ENCODE measurements at places on chromosomes 2 and 18.

GRCh38 chr2:218743068-218743467 is 32.4 kb downstream of the TTLL4 start:
- no peak for DNase-seq

- DNase-seq: no peak
Measured at GRCh38 chr2:237763812-237764211, 34.8 kb upstream of the RBM44 start.

- DNase-seq: peak; percentile 66
Measured at GRCh38 chr2:1826226-1826905, 82.1 kb upstream of the PXDN start.

DNA sequence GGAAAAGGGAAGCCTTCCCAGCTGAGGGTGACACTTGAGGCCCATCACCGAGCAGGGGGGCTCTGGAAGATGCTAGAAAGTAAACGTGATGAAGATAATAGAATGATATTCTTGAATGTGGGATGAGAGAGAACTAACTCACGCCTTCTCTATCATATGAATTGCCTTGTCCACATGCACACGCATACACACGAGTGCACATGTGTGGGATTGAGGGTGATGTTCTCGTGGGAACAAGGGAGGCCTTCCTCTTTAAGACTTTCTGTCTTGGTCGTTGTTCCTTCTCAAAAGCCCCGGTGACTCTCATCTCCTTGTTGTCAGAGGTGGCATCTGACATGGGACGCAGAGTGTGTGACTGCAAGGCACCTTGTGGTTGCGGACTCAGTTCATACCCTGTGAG is 436.9 kb downstream of the ZNF516 start:
- DNase-seq: no peak

DNA sequence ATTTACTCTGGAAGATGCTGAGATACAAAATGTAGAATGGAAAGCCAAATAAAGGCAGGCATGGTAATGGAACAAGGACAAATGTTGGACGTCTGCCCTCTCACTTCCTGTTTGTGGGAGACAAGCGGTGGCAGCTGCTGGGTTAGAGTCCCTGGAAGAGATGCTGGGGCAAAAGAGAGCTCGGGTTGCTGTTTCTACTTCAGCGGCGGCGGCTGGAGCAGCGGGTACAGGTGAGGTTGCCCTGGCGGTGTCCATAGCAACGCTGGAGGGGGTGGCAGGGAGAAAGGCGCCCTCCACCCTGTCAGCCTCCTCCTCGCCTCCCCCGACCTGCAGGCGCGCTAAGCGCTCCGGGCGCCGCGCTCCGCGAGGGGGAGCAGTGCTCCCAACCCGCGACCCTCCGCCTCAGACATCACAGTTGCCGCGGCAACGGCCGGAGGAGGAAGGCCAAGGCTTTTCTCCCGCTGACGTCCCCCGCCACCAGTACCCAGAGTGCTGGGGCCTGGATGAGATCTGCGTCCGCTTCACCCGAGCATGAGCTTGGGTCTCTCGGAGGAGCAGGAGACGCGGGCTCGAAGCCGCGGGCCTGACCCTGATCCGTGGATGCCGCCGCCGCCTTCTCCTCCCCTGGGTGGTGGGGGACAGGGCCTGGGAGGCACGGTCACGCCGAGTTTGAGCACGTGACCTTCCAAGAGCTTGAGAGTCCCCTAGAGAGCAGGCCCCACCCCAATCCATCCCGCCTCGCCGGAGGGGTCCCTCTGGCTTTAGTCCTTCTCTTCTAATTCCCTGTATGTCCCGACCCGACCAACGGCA is 65.6 kb downstream of the NOL4 start:
- no peak for DNase-seq

GRCh38 chr18:64718808-64719207 is 569.9 kb upstream of the LINC00305 start:
- no peak for DNase-seq

- DNase-seq: no peak
Measured at GRCh38 chr2:16335604-16335930, 330.1 kb downstream of the CYRIA start.

DNA sequence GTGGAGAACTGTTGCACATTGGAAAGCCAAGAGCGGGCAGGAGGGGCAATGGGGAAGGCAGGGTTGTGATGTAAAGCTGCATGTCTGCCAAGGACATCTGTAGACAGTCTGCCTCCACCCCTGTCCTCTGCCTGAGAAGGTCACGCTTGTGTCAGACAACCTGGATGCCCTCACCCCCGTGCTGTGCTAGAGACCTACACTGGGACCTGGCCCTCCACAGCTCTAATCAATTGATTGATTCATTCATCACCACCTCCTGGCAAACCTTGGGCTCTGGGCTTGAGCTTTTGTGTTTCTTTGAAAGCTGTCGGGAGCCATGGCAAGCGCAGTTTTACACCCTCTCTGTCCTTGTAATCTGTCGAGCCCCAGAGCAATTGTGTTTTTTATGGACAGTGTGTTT is 41.1 kb downstream of the MARCO start:
- DNase-seq: no peak

GRCh38 chr18:71485611-71486010 is 1058.5 kb downstream of the CBLN2 start:
- DNase-seq: no peak

DNA sequence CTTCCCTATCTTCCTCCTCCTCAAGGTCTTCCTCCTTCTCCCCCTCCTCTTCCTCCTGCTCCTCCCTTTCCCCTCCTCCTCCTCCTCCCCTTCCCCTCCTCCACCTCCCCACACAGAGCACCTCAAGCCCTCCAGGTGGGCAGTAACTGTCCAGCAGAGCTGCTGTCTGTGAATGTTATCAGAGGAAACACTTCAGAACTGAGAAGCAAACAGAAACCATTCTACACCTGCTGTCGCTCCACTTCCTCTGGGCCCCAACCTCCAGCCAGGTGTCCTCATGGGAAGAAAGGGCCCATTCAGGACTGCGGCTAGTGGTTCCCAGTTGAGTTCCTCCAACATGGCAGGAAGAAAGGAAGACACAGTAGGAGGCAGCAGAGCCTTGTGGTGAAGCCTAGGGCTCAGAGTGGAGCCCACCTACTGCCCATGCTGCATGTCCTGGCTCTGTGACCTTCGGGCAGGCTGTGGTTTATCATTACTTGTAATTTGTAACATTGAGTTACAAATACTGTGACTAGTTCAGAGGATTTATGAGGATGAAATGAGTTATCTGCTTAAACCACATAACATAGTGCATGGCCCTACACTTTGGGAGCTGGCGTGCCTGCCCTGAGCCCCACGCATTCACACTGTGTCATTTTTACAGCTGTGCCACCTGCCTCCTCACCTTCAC is 165.9 kb upstream of the ID2 start:
- DNase-seq: no peak

DNA sequence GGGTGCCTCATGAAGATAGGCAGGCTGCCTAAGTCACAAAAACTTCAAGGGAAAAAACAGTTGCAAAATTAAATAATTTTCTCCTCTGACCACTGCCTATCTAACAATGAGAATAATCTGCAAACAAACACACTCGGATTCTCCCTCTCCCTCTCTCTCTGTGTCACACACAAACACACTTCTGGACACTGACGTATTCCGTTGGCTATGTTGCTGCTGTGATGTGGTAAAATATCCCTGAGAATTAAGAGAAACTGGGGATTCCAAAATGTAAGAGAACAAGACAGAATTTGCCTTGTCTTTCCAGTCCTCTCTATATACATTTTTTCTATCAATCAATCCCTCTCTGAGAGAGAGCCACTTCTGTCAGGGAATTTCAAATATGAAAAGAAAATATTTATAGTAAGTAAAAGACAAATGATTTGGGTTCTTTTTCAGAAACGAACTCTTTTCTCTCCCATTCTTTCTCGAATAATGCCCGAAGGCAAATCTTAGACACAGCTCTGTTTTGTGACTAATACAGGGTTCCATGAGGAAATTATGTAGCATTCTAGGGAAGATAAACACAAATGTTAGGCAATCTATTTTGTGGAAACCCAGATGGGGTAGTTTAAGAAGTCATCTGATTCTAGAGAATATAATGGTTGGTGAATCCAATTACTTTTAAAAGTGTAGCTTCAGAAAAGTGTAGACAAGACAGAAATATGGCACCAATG is 310.3 kb upstream of the CYP26B1 start:
- DNase-seq: no peak

- no peak for DNase-seq
Measured at GRCh38 chr2:230589497-230590015, 123.1 kb upstream of the CAB39 start.

GRCh38 chr2:180776921-180777320 is 203.5 kb upstream of the UBE2E3 start:
- no peak for DNase-seq

DNA sequence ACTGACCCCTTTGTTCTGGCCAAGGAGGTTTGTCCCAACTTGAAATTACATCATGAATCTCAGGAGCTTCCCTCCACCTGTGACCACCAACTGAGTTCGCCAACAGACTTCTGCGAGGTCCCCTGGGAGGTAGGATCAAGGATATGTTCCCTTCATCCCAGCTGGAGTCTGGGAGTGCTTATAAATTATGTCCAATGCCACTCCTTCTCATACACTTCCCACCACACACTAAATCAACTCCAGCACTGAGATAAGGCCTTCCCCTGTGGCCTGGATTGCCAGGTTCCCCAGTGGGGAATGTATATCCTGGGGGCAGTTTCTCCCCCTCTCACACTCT is 99.2 kb downstream of the RND3 start:
- DNase-seq: no peak

DNA sequence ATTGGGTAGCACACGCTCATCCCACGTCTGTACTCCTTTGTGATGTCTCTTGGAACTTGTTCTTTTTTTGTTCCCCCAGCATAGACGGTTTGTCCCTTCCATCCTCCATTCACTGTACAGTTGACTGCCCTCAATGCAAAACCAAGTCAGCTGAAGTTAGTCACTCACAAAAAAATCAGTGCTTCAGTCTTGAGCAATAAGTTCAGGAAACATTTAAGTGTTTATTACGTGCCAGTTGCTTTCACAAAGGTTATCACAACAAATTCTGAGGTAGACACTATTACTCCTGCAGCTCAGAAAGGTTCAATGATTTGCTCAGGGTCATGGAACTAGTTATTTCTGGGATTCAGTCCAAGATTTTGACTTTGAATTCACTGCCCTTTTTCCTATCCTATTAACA is 102.2 kb downstream of the PDE1A start:
- DNase-seq: no peak

GRCh38 chr2:111200333-111200881 is 79.7 kb downstream of the BCL2L11 start:
- DNase-seq: no peak

DNA sequence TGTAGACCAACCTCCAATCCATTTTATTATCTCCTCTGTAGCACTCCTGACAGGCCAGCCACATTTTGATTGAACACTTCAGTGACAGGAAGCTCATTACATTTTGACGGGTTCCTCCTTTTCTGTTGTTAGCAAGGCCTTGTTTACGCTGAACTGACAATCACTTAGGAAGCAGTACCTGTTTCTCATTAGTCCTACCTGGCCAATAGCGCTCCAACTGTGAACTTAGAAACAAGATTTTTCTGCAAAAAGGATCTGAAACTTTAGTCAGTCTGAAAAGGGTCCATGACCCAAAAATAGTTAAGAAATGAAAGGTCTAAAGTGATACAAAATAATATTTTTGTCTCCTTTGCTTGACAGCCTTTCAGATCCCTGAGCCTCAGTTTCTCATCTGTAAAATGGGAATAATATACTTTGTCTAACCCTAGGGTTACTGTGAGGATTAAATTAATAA is 119.6 kb upstream of the MSTN start:
- no peak for DNase-seq

GRCh38 chr2:15415748-15416147 is 145.4 kb downstream of the NBAS start:
- no peak for DNase-seq

- no peak for DNase-seq
Measured at GRCh38 chr2:10980886-10981425, 69.2 kb downstream of the KCNF1 start.

DNA sequence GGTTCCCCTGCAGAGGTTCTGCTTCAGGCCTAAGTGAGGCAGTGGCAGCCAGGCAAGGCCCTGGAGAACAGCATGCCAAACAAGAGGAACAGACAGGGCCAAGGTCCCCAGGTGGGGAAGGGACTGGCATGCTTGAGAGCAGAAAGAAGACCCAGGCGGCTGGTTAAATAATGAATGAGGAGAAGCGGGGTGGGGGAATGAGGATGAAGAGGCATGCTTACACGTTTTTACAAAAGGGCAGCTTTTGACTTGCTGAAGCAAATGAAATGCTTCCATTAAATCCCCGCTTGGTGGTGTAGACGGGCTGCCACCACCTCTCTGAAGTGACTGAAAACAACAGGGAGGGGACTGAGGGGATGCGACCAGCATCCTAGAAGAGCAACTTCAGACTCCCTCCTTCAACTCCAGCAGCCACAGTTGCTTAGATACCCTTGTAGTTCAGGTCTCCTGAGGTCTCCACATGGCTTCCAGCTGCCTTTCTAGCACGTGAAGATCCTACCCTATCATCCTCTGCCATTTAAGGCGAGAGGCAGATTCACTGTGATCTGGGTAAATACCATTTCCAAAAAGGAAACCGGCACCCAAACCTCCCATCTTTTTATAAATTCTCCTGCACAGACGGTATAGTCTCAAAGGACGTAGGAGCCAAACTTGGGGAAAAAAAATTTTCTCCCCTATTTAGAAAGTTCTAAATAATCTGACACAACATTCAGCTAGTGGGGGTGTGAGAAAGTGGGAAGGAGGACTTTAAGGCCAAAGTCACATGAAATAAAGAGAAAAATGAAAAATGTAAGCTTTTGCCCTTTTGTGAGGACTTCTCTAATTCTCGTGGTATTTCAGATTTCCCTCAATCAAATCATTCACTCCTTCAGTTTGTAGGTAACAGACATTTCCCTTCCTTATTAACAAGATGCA is 65.6 kb downstream of the CACNB4 start:
- no peak for DNase-seq

DNA sequence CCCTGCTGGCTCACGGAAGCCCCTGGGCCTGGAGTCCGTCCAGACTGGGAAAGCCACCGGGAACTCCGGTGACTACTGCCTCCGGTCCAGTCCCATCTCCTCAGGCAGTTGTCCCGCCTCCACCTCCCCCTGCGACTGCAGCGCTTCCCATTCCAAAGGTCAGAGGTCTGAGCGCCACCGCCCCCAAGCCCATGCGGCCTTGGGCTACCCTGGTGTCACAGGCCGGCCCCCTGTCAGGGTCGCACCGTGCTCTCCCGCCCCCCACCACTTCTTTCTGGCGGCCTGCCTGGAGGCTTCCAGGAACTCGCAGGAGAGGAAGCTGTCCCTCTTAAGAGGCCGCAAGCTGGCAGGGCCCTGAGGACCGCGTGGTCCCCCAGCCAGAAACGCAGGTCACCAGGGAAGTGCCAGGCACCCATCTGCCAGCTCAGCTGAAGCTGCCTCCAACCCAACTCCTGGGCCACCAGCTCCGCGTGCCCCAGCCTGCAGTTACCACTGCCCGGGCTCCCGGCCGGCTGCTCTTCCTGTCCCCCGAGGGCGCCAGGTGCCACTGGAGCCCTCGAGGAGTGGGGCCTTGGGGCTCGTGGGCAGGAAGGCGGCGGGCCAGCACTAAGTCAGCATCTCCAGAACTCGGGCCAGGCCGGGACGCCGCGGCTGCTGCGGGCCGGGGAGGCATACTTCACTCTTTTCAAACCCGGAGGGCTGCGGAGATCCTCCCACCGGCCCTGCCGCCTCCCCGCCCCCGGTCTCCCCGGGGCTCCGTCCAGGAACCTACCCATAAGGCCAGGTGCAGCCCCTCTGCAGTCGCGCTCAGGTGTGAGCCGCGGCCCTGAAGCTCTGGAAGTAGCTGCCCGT is 83.3 kb upstream of the POMC start:
- no peak for DNase-seq

Measured in tibial nerve (tissue), 4 donors.